ENCODE measurements at places on chromosomes 16 and 17.

DNA sequence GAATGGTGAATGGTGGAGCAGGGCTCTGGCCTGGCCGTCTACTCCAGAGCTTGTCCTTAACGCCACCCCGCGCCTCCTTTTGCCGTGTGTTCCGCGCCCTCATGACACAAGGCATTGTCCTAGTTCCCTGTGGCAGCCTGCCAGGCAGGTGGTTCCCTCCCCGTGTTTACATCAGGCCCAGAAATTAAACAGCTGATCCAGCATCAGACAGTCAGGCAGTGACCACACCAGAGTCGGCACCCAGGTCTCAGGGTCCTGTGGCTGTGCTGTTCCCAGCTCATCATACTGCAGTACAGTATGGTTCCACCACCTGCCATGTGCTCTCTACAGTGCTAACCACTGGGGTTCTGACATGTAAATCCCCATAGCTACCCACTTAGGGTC lies 119.7 kb downstream of the RAB11FIP4 start:
- DNase-seq: no peak

DNA sequence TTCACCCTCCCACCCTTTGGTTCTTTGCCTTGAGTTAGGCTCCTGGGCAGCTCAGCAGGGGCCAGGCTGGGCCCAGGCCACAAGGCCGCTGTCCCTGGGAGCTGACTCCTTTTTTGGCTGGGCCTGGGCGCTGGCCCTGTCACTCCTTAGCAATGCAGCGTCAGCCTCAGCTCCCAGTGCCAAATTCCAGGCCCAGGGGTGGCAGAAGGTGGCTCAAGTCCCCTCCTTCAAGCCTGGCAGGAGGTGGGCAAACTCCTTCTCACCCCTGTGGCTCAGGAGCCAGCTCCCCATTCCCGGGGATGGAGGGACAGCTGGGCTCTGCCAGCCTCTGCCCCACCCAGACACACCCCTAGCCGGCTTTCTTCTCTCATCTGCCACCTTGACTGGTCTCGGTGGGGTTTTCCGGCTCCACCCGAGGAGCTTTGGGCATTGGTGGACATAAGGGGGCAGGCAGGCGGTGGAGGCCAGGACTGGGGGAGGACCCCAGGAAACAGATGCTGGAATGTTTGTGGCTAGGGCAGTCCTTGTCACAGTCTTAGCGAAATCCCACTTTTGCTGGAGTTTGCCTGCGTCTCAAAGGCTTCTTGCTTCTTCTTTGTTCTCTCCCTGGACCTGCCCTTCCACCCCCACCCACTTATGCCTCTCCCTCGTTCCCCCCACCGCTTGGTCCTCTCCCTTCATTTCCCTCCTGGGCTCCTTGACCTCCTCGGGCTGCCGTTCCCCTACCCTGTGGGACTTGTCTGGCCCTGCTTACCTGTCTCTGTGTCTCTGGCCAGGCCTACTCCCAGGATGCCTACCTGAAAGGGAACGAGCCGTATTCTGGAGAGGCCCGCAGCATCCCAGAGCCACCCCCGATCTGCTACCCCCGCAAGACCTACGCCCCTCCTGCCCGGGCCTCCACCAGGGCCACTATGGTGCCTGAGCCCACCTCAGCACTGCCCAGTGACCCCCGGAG lies 37.4 kb downstream of the ARHGAP23 start:
- DNase-seq: no peak

DNA sequence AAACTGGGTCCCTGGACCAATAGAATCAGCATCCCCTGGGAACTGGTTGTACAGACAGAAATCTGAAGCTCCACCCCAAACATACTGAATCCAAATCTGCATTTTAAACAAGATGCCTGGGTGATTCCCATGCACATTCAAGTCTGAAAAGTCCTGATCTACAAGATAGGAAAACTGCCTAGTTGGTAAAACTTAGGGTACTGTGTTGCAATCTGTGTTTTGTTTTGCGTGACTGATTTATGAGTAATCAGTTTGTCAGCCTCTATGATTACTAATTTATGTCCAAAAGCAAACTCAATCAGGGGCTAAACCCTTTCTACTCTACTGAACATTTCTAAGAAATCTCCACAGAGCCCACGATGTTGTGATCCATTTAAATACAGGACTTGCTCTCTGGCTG lies 103.8 kb downstream of the YPEL2 start:
- no peak for DNase-seq

- DNase-seq: no peak
Measured at GRCh38 chr16:21590796-21591195, 8.6 kb upstream of the METTL9 start.

GRCh38 chr16:65713181-65713808 lies 591.4 kb upstream of the CDH11 start:
- DNase-seq: no peak

DNA sequence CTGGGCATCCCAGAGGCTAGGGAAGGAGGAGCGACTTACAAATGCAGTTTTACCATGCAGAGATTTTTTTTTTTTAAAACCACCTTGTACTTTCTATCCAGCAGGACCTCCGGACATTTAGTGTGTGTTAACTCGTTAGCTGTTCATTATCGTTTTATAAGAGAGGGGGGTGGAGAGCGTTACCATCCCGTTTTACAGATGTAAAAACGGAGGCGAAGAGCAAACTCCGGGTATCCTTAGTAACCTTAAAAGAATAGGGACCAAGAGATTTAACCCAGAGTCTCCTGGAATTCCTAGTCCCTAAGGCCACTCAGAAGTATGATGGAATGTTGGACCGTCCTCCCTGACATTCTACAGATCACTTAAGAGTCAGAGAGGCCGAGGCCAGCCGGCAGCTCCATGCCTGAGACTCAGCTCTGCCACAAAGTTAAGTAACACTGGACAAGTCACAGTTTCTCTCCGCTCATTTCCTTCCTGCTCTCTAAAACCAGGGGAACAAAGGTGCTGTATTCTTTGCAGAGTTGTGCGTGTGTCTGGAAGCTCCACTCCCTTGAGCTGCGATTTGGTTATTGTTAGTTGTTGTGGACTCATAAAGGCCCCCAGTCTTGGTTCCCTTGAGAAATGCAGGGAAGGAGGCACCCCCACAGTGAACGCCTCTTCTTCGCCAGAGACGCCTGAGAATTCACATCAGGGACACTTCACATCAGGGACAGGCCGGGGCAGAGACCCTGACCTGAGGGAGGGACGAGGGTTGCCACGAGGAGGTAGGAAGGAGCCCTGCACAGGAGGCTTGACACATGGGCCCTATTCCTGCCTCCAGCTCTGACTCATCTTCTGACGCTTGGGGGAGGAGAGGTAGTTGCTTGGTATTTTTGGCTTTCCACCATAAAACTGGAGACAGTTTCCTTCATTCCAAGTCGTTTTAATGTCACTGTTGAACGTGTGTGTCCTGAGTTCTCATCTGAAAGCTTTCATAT lies 1.2 kb downstream of the DUSP14 start:
- no peak for DNase-seq

GRCh38 chr17:78039581-78039980 lies 81.1 kb downstream of the TNRC6C start:
- no peak for DNase-seq

- no peak for DNase-seq
Measured at GRCh38 chr16:88451586-88452481, 1.2 kb upstream of the ZFPM1 start.

- DNase-seq: no peak
Measured at GRCh38 chr17:27378482-27379175, 77.6 kb upstream of the KSR1 start.

DNA sequence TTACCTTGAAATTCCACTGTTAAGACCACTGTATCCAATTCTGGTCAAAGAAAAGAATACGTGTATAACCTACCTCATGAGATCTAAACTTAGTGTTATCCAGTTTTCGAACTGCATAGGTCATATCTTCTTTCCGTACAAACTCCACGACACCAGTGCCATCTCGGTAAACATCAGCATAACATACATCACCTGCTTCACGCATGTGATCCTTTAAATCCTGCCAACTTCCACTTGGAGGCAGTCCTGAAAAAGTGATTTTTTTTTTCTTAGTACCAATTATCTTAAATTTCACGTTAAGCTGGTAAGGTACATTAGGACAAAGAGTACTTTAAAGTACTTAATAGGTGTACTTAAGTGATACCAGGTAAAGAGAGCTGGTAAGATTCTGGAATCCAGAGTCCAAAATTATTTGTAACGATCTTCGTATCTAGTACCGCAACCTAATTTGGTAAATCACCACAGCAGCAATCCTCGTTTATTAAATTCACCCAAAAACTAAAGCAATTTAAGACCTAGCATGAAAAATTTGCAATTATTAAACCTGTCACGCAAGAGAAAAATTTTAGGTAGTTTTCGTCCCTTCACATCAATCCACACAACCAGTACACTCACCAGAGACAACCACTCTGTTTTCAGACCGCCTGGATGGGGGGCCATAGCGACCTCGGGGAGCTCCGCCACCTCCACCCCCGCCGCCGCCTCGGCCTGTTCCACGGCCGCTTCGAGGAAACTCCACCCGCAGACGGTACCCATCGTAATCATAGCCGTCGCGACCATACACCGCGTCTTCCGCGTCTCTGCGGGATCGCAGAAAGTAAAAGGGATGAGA lies 1.1 kb downstream of the SRSF1 start:
- no peak for DNase-seq

- no peak for DNase-seq
Measured at GRCh38 chr17:45388604-45389325, 43.9 kb downstream of the ARHGAP27 start.

- DNase-seq: no peak
Measured at GRCh38 chr16:813204-813915, 12.8 kb upstream of the GNG13 start.
